Activated CD4-positive, CD25-positive, alpha-beta regulatory T cell treated with anti-CD3 and anti-CD28 coated beads, Interleukin-2, amount 50 U/mL, for 72 hours (primary cell): ENCODE measurements at places on chromosomes 6 and 20.

- no peak for DNase-seq
Observed at GRCh38 chr6:150028799-150029198, 3.5 kb upstream of the RAET1L start.

GRCh38 chr20:49612127-49612738, 44.3 kb upstream of the PTGIS start:
- no peak for DNase-seq

DNA sequence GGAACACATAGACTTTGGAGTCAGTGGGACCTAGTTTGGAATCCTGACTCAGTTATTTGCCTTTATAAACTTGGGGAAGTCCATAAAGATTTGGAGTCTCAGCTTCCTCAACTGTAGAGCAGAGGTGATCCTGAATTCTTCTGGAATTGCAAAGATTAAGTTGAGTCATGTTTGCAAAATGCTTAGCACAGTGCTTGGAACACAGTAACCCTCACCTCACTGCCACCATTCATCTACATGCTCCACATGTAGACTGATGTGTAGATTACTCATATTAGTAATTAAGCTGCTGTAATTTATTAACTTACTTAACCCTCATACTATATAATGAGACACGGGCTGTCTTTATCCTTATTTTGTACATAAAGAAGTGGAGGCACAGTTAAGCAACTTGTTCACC, 61.4 kb downstream of the LAMP5 start:
- no peak for DNase-seq

- DNase-seq = no peak
Observed at GRCh38 chr6:35078226-35078850, 62.8 kb downstream of the TCP11 start.

- DNase-seq = no peak
Observed at GRCh38 chr6:52536424-52536916, 40.4 kb downstream of the TRAM2 start.

GRCh38 chr6:16950302-16950701, 151.5 kb upstream of the STMND1 start:
- DNase-seq = no peak

GRCh38 chr6:159654483-159655098, 38.5 kb downstream of the SOD2 start:
- DNase-seq = no peak

DNA sequence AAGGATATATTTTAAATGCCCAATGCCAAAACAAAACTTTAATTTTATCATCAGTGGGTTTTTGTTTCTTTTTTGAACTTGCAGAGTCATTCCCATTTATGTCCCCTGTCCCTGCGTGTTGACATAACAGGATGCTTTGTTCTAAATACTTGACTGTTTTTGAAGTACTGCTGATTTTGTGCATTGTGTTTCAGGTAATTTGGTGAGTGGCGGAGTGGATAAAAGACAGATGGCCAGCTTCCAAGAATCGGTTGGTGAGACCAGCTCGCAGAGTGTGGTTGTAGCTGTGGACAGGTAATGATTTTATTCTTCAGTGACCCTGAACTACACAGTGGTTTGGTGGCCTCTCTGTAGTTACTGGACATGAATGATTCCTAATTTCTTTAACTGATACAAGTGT, 50.5 kb upstream of the CSE1L start:
- DNase-seq = no peak

DNA sequence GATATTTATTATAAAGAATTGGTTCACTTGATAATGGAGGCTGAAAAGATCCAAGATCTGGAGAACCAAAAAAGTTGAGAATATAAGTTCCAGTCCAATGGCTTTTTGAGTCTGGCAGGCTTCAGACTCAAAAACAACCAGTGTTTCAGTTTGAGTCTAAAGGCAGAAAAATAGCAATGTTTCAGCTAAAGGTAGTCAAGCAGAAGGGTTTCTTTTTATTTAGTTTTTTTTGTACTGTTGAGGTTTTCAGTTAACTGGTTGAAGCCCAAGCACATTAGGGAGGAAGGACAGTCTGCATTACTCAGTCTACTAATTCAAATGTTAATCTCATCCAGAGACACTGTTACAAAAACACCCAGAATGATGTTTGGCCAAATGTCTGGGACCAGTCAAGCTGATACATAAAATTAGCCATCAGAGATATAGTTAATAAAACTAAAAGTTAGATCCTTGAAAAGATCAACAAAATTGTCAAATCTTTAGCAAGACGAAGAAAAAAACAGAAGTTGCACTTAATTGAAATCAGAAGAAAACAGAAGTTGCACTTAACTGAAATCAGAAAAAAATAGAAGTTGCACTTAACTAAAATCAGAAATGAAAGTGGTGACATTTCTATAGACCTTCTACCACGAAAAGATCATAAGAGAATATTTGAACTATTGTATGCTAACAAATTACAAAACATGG, 980.3 kb upstream of the FLRT3 start:
- DNase-seq = no peak

DNA sequence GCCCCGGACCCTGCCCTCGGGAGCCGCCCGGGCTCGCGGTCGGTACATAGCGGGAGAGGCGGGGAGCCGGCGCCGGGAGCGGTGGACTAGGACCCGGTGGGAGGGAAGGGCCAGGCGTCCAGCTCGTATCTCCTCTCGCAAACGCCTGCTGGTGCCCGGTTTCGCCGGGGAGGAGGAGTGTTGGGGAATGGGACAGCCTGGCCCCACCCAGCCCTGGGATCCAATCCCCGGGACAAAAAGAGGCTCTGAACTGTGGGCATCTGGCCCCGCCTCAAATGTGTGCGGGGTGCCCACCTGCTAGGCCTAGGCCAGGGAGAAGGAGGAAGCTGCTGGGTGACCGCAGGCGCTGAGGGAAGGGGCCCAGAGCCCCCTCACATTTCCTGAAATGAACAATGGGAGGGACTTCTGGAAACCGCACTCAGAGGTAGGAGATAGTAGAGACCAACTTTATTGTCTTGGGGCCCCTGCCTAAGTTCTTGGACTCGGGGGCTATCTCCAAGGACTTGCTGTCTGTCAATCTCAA, at the start of gene KCNK17:
TSS of gene KCNK17 (minus strand) at position 147 of the 523 bp plus-strand sequence. CDS start at position 48, 99 bp downstream.
- no peak for DNase-seq

DNA sequence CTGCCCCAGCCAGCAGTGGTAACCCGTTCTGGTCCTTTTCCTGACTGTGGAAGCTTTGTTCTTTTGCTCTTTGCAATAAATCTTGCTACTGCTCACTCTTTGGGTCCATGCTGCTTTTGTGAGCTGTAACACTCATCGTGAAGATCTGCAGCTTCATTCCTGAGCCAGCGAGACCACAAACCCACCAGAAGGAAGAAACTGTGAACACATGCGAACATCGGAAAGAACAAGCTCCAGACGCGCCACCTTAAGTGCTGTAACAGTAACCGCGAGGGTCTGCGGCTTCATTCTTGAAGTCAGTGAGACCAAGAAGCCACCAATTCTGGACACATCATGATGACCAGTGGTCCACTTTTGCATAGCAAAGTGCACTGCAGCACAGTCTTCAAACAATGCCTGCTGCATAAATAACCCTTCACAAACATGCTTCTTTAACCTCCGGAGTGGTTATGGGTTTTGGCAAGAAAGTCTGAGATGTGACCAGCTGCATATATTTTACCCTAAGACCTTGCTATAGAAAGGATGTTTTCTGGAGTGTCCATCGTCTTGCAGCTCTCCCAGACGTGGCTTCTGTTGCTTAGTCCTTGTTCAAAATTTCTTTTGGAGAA, 8.9 kb upstream of the MUC22 start:
- DNase-seq = no peak

- DNase-seq = no peak
Observed at GRCh38 chr6:43077981-43078511, 1.9 kb downstream of the PTK7 start.

GRCh38 chr20:59818911-59819310, 114.5 kb downstream of the SYCP2 start:
- no peak for DNase-seq

DNA sequence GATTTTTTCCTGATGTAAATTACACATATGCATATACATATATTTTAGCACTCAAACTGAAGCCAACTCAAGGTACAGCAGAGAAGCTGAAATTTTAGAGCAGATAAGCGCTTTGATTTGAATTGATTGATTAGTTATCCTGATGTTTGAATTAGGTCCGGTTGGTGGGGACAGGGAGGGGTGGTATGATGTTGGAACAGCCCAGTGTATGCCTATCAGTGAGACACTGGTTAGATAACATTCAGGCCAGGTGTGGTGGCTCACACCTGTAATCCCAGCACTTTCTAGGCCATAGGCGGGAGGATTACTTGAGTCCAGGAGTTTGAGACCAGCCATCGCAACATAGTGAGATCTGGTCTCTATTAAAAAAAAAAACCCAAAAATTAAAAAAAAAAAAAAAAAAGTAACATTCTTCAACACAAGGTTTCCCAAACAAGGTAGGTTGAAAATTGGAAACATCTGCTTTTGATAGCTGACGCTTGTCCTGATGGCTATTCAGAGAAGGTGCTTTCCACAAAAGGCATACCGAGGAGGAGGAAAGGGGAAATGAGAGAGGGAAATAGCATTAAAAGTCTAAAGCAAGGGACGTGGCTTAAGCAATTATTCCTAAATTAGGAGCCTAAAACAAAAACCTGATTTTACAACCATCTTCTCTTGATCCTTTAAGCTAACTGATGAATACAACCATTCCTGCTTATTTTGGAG, 288.4 kb upstream of the JARID2 start:
- no peak for DNase-seq

DNA sequence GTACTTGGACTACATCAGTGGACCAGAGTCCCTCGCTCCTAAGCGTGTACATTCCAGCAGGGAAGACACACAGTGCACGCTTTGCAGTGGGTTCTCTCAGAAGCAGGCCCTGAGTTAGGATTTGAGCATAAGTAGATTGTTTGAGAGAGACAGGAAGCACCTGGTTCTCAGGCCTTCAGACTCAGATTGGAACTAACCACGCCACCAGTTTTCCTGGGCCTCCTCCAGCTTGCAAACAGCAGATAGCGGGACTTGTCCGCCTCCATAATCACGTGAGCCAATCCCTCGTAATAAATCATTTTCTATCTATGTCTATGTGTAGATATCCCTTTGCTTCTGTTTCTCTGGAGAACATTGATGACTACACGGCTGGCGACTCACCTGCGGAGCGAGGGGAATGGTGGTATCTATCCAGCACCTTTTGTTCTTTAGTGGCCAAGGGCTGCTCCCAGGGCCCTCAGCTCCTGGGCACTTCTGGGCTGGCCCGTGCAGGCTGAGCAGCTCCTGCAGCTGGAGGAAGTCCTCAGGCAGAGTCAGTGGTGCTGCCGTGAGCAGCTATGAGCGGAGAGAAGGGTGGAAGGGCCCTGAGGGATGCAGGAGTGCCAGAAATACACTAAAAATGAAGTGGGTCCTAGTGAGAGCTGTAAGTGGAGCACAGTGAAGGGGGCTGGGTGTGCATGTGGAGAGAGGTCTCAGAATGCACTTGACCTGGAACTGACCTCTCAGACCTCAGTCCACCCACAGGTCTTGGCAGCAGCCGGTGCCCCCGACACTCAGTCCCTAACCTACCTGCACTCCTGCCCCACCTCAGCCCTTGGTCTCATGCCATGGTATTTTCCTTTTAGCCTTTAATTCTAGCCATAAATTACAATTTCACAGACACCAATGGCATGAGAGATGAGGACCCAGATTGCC, 76.9 kb downstream of the STK35 start:
- DNase-seq = no peak

GRCh38 chr6:86888301-86888700, 49.0 kb upstream of the HTR1E start:
- DNase-seq = no peak

DNA sequence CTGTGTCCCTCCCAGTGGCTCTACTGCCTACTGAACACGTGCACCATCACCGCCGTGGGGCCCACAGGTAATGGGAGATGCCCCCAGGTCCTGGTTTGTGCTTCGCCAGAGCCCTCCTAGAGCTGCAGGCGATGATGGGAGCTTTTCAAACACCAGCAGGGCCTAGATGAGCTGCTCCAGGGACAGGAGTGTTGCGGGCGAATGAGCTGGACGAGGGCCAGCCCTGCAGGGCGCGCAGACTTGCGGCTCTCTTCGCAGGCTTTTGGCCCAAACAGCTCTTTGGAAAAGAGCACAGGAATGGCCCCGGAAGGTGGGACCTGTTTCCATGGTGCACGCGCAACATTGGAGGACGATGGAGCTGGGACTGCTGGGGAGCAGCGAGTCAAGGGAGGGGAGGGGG, 409.3 kb upstream of the SULF2 start:
- no peak for DNase-seq

DNA sequence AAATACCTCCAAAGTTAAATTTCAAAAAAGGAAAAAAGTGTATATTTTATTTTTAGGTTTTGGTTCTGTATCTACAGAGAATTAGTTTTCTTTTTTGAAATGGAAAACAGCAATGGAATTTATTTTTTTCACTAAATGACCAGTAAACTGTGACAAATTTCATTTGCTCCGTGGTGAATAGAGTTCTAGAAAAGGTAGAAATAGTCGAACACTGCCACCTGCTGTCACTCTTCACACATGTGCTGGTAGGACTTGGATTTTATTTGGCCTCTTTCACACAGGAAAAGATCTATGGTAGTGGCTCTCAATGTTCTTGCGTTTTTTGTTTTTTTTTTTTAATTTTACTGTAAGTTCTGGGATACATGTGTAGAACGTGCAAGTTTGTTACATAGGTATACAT, 312.5 kb downstream of the EYA4 start:
- DNase-seq = no peak

DNA sequence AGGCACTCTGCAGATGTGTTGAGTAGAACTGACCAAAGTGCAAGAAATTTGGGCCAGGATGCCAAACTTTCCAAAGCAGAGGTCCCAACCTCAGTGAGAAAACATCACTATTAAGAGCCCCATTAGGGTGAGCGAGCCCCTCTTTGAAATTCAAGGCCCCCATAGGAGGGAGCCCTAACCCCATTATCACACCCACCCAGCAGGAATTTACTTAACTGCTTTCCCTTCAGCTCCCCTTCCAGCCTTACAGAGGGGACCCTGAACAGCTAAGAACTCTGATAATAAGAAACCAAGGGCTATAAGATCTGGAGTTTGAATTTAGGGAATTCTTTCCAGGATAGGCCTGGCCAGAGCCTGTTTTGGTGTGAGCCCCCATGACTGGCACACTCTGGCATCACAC, 130.6 kb downstream of the NFATC2 start:
- DNase-seq = no peak

GRCh38 chr6:144405163-144405562, 120.0 kb downstream of the UTRN start:
- DNase-seq = no peak

- DNase-seq = no peak
Observed at GRCh38 chr6:161414707-161415106, 140.8 kb upstream of the AGPAT4 start.
